ENCODE measurements at places on chromosomes 1 and 21.

GRCh38 chr1:187517546-187517945 lies 688.8 kb downstream of the PLA2G4A start:
- DNase-seq, result no peak

DNA sequence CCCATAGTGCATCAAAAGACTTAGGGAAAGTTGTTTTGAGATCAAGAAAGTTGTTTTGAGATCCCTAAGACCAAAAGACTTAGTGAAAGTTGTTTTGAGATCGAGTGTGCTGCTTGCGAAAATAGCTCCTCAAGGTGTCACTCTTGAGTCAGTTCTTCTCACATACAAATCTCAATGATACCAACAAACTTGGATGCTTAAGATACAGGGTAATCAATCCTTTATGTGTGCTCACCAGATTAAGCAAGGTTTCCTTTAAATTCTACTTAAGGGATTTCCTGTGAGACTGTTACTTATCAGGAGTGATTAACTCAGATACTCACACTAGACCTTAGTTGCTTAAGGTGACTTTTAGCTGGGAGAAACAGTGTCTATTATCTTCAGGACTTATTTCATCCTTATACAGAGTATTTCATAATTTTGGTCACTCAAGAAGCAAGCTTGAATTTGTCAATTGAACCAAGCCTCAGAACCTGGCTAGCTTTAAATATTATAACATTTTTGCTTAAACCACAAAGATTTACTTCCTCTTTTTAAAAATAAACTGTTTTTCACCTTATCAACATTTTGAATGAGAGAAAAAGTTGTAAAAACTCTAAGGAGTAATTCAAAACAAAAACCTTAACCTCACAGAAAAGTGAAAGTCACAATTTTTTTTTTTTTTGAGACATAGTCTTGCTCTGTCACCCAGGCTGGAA lies 8.0 kb upstream of the RLF start:
- DNase-seq, result peak; percentile 29

DNA sequence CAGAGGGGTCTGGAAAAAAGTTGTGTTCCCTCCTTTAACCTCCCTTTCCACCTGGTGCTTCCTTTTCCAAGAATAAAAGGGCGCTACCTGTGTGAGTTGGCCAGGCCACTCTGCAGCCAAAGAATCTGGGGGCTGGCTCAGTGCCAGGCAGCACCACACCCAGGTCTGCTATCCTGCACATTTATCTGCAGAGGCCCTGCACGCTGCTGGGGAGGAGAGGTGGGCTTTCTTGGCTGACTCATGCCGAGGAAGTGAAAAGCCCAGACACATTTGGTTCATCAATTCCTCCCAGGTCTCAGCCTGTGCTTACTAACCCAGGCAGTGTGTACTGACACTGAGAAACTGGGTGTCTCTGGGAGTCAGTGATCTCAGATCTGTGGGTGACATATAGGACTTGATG lies 79.8 kb upstream of the F3 start:
- DNase-seq, result no peak

DNA sequence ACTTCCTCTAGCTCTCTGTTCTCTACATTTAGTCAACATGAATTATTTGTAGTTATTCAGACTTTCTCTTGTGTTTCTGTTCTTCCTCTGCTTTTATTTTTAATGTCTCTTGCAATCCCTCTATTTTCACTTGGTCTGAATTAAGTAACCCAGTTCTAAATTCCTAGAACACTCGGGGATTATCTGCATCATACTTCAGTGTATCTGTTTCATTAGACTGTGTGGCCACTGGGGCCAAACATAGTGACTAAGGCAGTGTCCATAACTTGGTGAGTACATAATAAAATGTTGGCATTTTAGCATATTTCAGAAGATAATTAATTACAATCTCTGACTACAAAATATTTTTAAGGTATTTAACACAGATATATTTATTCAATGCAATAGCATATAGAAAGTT lies 1087.2 kb upstream of the B3GALT2 start:
- no peak for DNase-seq

- DNase-seq, result peak; percentile 65
These were observed 102.5 kb upstream of the TARDBP start for GRCh38 chr1:10909697-10910680.

- no peak for DNase-seq
These were observed 35.8 kb upstream of the HIVEP3 start for GRCh38 chr1:41954533-41954944.

DNA sequence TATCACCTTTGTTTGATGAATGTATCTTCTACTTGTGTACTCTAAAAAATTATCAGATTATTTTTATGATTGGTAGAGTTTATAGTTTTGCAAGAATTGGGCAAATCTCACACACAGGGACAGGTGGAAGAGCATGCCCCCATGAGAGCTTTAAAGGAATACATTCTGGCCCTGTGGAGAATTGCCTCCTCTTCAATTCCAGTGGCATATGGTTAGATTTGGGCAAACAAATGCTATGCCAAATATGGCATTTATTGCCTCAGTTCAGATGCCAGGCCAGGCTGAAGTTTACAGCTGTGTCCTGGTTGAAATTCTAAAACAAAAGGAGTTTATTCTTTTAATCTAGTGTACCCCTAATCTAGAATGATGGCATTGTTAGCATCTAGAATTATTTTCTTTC lies 162.4 kb upstream of the CACYBP start:
- no peak for DNase-seq

GRCh38 chr1:215777370-215777925 lies 210.3 kb downstream of the KCTD3 start:
- no peak for DNase-seq

- no peak for DNase-seq
These were observed 31.2 kb downstream of the FMN2 start for GRCh38 chr1:240122639-240123613.

All from endothelial cell (in vitro differentiated cells).